ENCODE measurements at places on chromosomes 4 and X.

GRCh38 chrX:38458071-38458470 is 103.3 kb upstream of the TSPAN7 start:
- no peak for DNase-seq

GRCh38 chrX:38800981-38801845 is at the start of gene MID1IP1:
TSS of gene MID1IP1 (plus strand) at chrX:38801459. CDS start at chrX:38804947, 3,488 bp downstream.
- DNase-seq, result peak; percentile 93

DNA sequence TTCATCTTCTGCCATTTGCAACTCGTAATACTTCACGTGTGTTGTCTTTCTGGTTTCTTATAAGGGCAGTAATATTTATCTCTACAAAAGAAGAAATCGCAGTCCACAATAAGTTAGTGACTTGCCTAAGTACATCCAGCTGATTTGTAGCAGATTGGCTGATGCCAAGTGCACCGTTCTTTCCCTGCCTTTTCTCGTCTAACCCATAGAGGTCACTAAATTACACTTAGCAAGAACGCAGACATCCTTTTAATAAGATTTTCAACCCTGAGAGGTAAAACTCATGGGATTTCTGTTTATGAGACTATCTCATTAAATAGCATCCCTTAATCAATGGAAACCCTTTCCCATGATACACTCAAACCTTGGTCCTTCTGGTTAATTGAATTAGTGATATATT is 408.6 kb upstream of the ACTRT1 start:
- DNase-seq, result peak; percentile 10

- DNase-seq, result peak; percentile 73
Measured at GRCh38 chr4:176778063-176778462, 14.7 kb downstream of the VEGFC start.

GRCh38 chr4:178958725-178959440 is 1516.6 kb upstream of the AGA start:
- no peak for DNase-seq

DNA sequence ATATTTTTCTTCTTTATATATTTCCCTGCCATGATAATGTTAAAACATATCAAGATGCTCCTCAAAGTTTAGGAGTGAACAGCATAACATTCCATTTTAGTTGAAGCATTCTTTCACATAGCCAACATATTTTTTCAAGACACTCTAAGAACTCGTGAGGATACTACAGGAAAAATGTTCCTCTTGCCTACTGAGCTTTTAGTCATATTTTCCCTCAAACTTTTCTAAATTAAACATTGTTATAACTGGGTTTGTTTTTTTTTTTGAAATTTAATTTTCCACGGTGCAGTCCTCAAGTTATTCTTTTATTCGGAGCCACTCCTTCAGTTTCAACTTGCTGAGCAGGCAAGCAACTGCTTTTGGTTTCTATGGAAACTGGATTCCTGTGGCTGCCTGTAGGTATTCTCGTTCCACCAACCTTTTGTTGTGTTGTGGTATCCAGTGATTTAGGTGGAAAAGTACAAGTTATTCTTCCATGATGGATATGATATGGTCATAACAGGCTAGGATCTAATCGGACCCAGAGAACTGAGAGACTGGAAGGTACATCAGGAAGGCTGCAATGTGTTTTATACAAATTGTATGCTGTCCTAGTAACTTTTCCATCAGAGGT is 248.0 kb downstream of the TRIML1 start:
- peak; percentile 72 for DNase-seq

DNA sequence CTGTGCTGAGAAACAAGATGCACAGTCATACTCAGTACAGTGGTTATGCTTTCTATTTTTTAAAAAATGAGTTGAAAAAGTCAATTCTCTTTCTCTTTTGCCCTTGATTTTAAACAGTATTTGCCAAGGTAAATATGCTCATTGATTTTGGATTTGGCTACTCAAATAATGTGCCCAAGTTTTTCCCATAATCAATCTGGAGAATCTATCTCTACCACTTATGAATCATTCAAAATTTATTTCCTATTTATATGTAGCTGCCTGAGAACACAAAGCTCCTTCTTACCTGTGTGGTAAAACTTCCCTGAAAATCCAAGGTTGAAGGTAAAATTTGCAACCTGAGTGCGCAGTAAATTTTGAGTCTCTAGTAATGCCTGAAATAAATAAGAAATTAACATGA is 136.5 kb downstream of the NDST4 start:
- no peak for DNase-seq

DNA sequence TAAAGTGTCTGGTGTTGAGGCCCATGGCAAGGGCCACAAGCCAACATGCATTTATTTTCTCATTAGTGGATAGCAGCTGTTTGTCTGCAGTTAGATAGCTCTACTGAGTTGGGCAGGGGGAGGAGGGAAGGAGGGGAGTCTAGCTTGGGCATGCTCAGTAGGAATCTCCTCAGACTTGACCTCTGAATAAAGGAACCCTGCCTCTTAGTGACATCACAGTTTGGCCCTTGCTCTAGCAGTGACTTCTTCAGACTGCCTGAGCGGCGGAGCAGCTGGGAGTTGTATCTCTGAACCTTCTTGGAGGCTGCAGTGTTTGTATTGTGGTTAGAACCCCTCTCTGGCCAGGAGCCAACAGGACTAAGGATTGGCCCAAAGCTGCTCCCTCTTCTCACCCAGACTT is 57.4 kb downstream of the BCORL1 start:
- DNase-seq, result no peak

GRCh38 chr4:68250151-68250930 is 4.8 kb upstream of the TMPRSS11B start:
- no peak for DNase-seq

DNA sequence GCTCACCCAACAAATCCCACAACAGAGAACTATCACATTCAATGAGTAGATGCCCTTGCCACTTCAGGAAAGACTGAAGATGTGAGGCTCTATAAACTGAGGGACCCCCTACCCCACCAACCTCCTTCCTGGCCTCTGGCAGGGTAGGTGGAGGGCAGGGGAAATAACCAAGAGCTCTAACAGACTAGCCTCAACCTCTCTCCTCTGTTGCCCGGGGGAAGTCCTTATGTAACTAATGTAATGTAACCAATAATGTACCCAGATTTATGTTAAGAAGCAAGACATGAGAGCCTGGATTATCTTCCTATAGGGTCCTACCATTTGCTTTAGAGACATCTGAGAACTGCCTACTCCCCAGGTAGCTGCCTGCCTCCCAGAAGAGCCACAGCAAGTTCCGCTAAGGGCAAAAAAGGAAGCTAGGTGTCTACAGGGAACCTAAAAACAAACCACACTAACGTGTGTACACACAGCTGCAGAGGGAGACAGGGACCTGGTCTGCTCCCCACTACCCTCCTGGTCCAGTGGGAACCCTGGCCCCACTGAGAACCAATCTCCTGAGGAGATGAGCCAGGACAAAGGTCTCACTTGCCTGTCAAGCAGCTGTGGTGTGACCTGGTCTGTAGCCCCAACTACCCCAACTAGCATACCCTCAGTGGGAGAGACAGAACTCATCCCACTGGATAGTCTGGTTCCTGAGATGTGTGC is 17.7 kb downstream of the OTUD5 start:
- DNase-seq, result no peak

DNA sequence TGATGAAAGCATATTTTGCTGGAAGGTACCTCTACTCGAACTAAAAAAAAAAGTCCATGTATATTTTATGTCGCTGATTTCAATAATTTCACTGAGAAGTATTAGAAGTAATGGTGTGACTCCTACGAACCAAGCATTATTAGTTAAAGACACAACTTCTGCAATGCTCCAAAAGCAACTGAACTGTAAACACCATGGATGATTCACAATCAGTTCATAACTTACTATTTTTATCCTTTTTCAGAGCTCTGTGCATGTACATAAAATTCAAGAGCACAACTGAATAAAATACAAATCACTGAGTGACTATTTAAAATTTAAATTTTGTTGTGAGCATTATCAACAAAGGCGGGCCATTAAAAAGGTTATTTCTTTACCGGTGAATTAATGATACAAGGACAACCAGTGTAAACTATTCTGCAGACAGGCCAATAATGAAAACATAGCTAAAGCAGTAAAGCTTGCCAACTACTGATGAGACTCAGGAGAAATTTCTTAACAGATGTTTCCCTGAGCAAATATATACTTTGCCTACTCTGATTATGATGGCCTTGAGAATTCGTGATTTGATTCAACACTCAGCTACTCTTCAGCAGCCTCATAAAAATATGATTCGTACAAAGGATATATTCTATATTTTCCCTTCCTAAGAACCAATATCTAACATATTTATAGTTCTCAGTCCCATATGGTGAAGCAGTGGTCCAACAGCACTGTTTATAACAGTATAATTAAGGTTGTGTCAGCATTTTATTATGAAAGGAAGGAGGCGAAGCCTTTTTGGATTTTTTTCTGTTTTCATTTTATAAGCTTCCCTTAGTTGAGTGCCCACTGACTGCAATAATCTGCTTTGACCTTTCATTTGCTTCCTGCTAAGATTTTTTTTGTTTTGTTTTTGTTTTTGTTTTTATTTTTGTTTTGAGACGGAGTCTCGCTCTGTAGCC is 62.8 kb upstream of the NEIL3 start:
- DNase-seq, result peak; percentile 47

GRCh38 chrX:24877854-24878650 is 137.7 kb downstream of the ARX start:
- no peak for DNase-seq

DNA sequence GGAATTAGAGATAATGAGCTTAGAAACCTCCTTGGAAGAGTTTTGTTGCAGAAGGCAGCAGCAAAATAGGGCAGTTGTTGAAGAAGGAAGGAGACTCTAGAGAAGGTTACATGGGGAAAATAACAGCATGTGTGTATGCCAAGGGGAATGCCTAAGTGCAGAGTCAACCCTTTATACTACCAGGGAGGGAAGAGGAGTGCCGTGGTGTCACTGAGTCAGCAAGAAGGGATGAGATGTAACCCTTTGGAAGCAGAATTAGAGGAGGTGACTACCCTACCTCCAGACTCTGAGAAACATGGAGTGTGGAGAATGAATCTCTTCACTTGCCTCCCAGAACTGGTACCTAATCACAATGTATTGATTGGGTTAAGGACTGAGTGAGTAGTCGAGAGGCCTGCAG is 6.7 kb upstream of the GABRE start:
- DNase-seq, result peak; percentile 58

DNA sequence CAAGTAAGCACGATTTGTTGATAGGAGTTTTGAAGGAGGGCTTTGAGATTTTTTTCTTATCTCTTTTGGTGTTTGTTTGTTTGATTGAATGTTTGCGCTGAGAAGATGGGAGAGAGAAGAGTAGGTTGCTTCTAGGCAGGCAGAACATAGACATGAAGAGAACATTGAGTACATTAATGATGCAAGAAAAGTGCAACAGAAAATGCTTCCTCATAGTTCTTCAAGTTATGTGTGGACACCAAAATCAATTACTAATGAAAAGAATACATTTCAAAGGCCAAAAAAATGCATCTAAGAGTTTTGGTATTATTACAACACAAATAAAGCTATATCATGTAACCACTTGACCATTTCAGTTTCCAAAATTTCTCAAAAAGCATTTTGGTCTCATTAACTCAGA is 191.0 kb upstream of the PPARGC1A start:
- peak; percentile 17 for DNase-seq

DNA sequence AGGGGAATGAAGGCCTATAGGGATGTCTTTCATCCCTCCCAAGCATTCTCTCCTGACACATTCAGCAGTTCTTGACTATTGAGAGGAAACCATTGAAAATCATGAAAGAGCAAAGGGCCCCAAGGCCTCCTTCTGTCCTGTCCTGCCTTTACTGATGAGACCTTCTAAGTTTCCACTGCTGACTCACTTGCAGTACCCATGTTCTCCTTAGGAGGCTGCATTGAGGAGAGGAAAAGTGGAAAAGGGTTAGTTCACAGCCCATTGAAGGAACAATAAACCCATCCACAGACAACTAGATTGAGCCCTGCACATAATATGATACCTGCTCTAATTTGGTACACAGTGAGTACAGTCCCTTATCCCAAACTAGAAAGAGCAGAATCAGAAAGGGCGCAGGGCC is 115.1 kb upstream of the PNPLA4 start:
- peak; percentile 0 for DNase-seq

GRCh38 chr4:46856333-46856732 is 52.7 kb downstream of the COX7B2 start:
- no peak for DNase-seq

GRCh38 chr4:127012549-127012948 is 620.2 kb upstream of the INTU start:
- peak; percentile 90 for DNase-seq

- no peak for DNase-seq
Measured at GRCh38 chrX:69493766-69494165, 10.4 kb upstream of the NALF2 start.

DNA sequence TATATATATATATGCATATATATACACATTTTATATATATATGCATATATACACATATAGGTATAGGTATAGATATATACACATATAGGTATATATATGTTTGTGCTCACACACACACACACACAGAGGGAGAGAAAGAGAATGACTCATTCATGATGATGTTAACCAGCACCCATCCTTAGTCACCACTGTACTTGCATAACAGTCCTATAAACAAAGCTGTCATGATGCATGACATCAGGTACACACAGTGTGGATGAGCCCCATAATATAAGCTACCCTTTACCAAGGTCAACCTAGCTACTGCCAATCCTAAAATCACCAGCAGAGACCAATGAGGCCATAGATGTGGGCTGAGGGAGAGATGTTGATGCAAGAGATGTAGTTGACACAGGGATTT is 1408.0 kb downstream of the RAPGEF2 start:
- peak; percentile 38 for DNase-seq

DNA sequence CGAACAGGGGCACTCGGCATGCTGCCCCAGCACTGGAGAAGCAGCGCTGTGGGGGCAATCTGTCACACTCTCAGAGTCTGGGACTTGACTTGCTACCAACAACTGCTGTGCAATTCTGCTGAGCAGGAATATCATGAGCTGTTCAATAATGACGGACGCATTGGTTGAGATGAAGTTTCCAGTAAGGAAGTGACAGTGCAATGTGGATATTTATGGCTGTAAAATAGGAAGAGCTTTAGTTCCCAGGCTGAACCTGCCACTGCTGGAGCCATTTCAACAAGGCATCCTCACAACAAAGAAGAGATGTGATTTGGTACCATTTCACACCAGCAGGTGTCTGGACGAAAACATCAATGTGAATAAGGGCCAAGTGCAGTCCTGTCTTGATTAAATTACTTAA is 24.2 kb downstream of the CHST7 start:
- no peak for DNase-seq

DNA sequence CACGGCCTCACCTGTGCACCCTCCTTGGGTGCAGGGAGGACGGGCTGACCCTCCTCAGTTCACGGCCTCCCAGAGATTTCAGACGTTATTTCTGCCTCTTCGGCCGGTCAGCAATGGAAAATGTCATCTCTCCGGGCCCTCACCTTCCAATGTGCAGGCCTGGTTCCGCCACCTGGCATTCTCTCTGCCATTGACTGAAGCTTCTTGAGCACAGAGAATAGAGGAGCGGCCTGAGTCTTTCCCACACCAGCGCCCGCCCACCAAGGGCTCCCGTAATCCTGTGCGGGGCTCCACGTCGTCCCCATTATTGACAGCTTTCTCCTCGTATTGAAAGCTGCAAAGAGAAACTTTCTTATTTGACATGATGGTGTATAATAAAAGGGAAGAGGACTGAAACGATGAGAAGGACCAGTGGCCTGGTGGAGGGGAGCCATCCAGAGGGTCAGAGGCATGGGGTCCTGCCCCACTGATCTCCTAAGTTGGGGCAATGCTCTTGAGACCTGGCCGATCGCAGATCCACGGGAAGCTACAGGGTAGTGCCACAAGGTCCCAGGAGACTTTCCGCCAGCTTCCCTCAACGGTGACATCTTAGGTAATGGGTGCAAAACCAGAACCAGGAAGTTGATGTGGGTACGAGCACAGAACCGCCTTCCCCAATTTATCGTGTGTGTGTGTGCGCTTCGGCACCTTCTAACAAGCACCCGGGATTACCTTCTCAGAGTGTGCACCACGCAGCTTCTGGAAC is 20.6 kb downstream of the HTRA3 start:
- DNase-seq, result no peak

GRCh38 chrX:20529301-20529700 is 262.6 kb upstream of the RPS6KA3 start:
- DNase-seq, result no peak

Measured in fibroblast of skin of abdomen (primary cell).